ENCODE measurements at places on chromosomes 4 and X.
A peak's percentile ranks its signal among the peaks of the same experiment; 100 is the strongest.

GRCh38 chr4:13627178-13627605 is 333 bp downstream of the BOD1L1 start:
- no peak for DNase-seq

DNA sequence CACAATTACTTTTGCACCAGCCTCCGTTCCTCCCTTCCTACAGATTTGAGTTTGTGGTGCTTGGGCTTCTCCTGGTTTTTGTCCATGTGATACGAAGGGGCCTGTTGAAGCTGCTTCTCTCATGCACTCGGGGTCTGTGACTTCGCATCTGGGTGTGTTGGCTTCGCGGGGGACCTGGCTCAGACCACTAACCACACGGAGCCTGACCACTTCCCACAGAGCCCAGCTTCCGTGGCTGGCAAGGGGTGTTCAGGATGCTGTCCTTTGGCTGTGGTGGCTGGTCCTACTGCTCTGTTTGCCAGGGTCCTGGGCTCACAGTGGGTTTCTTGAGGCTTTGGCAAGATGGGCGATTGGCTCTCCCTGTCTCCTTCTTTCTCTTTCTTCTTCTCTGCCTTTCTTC is 19.8 kb upstream of the XG start:
- DNase-seq, result no peak

DNA sequence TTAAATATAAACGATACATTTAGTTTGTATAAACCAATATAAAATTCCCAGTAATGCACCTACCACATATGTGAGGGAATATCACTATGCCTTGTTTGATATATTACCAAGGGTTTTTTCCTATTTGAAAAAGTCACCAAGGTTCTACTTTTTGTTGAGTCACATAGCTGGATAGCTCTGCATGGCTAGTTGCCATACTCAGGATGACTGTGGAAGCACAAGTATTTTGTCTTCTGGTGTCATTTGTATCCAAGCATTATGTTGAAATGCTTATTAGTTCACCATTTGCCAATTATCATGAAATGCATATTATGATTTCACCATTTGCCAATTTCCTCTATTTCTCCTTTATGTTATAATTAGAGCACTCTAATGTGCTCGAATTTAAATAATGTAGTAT is 162.7 kb upstream of the TTC29 start:
- no peak for DNase-seq

DNA sequence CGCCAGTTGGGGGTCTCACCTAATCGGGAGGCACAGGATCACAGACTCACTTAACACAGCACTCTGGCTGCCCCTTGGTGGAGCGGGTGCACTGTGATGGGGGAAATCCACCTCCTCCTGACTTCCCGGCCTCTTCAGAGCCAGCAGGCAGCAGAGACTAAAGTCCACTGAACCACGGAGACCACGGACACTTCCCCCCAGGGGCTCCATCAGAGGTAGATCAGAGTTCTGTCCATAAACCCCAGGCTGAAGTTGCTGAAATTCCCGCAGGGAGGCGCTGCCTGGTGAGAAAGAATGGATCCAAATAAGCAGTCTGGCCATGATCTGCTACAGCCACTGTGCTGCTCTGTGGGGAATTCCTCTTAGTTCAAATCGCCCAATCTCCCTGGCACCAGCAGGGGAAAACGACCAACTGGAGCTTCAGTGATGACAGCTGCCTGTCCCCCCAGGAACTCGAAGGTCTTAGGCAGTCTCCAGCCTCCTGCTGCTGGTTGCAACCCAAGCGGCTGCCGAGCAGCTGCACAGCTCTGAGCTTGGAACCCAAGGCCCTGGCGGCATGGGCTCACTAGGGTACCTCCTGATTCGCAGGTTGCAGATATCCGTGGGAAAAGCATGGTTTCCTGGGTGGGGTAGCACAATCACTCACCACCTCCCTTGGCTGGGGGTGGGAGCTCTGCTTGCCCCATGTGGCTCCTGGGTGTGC is 106.9 kb upstream of the DCAF12L2 start:
- DNase-seq, result no peak

GRCh38 chrX:96683997-96684338 is 674 bp upstream of the DIAPH2 start:
- DNase-seq, result no peak

DNA sequence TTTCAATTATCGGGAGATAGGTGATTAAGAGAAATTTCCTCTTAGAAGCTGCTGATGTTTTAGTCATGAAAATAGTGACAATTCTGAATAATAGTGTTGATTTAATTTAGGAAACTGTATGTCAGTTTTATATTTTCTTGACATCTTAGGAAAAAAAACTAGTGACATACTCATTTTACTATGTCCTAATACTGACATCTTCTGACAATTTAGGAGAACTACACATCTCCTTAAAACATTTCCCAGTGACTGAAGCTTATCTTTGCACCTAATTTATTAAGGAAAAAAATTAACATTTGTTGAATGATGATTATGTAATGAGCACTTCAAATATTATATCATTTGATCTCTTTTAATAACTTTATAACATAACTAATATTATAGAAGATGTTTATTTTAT is 42.0 kb upstream of the RBMXL3 start:
- DNase-seq, result peak; percentile 1

All from umbilical cord (tissue), 2 donors.